ENCODE measurements at places on chromosomes 11 and 22.

- no peak for DNase-seq
Observed at GRCh38 chr22:30230787-30231461, 15.6 kb downstream of the LIF start.

DNA sequence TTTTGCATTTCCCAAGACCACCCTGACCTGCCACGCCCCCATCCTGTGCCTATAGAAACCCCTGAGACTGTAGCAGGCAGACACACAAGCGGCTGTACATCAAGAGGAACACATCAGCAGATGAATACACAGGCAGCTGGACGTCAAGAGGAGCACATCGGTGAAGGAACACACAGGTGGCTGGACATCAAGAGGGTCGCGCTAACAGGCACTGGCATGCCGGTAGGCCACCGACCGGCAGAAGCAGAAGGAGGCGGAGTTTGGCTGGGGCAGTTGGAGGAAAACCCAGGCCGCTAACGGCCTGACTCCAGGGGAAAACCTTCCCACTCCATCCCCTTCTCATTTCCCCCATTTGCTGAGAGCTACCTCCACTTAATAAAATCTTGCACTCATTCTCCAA, 5.4 kb upstream of the IPO7 start:
- DNase-seq: no peak

GRCh38 chr22:46039535-46039934, 62.6 kb upstream of the WNT7B start:
- no peak for DNase-seq

DNA sequence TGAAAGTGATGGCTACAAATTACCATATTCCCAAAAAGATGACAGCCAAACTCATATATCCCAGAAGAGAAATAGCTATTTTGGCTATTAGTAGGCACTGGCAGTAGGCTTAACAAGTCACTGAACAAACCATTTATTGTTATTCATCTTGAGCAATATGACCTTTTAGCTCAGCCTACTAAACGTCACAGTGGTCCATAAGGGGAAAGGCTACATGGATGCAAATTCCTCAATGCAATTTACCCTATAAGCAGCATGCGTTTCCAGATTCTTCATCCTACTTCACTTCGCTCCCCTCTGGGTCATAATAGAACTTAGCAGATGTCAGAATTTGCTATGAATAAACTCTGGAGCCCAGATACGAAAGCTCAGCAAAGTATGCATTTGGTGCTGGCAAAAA, 114.0 kb downstream of the SIK3 start:
- no peak for DNase-seq

GRCh38 chr11:131977231-131977630, 606.8 kb downstream of the NTM start:
- DNase-seq: no peak

- DNase-seq: no peak
Observed at GRCh38 chr11:88229303-88229702, 54.1 kb upstream of the RAB38 start.

DNA sequence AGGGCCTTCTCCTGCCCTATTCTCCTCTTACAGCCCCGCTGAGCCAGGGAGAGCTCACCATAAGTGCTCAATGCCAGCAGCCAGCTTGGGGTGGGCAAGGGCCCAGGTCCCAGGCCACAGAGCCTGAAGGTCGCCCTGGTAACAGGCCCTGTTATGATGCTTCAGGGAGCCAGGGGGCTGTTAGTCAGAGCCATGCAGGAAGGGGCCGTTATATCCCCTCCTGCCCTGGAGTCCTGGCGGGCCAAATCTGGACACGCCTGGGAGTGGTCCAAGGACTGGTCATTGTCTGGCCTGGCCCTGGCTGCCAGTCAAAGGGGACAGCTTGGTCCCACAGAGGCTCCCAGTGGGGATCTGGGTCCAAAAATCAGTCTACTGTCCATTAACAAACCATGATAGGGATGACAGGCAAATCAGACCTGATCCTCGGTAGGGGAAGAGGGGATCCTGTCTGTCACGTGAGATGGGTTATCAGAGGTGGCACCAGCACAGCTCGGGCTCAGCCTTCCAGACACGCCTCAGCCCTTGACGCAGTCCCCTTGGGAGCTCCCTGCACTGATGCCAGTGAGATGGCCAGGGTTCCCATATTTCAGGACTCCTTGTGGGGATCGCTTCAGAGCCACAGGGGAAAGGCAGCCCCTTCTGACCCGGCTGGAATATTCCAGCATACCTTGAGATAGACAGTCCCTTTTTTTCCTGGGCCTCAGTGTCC, 55.9 kb downstream of the LRRC32 start:
- no peak for DNase-seq

DNA sequence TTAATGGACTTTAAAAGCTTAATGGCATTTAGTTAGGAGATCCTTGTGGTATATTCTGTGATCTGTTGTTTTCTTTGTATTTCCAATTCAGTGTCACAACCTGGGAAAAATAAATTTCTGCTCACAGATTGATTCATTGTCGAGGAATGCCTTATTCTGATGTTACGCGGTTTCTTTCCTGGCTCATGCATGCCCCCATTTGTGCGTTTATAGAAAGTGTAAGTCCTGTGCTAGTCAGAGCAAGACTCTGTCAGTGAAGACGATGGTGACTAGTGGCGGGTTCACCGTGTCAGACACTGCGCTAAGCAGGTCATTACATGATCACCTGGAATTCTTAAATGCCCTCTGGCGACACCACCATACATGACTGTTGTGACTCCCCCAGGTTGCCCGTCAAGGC, 169.4 kb downstream of the TBC1D22A start:
- DNase-seq: no peak

GRCh38 chr11:9030601-9031000, 26.8 kb upstream of the NRIP3 start:
- no peak for DNase-seq

- DNase-seq: no peak
Observed at GRCh38 chr11:32931606-32932005, 39.0 kb downstream of the QSER1 start.

- no peak for DNase-seq
Observed at GRCh38 chr22:19412478-19412877, 19.1 kb downstream of the HIRA start.

- no peak for DNase-seq
Observed at GRCh38 chr22:42766860-42767259, 46.2 kb upstream of the A4GALT start.

GRCh38 chr11:14625586-14626205, 17.9 kb upstream of the PDE3B start:
- DNase-seq: no peak

GRCh38 chr22:28855355-28856094, 27.8 kb upstream of the ZNRF3 start:
- peak; percentile 44 for DNase-seq

GRCh38 chr11:131897956-131898355, 527.5 kb downstream of the NTM start:
- DNase-seq: no peak

DNA sequence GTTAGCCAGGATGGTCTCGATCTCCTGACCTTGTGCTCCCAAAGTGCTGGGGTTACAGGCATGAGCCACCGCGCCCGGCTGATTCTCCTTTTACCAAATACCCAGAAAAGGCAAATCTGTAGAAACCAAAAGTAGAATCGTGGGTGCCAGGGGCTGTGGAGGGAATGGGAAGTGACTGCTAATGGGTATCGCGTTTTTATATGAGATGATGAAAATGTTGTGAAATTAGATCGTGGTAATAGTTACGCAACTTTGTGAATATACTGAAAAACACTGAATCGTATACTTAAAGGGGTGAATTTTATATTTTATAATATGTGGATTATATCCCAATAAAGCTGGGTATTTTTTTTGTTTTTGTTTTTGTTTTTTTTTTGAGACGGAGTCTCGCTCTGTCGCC, 48.2 kb upstream of the CREB3L1 start:
- no peak for DNase-seq

- no peak for DNase-seq
Observed at GRCh38 chr11:78197816-78198215, 9.1 kb downstream of the USP35 start.

DNA sequence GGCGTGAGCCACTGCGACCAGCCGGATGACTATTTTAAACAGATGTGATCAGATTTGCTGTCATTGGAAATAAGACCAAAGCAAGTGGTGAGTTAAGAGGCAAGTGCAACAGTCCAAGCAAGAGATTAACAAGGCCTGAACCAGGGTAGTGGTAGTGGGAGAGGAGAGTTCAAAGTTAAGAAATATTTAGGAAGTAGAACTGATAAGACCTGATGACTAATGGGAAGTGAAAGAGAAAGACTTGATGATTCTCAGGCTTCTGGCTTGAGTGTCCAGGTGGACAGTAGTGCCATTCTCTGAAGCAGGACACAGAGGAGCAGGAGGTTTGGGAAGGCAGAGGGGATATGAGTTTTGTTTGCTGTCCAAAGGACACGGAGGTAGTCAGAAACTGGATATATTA, 7.2 kb downstream of the NDUFC2 start:
- no peak for DNase-seq

- no peak for DNase-seq
Observed at GRCh38 chr11:73260127-73260457, 12.0 kb upstream of the P2RY6 start.

DNA sequence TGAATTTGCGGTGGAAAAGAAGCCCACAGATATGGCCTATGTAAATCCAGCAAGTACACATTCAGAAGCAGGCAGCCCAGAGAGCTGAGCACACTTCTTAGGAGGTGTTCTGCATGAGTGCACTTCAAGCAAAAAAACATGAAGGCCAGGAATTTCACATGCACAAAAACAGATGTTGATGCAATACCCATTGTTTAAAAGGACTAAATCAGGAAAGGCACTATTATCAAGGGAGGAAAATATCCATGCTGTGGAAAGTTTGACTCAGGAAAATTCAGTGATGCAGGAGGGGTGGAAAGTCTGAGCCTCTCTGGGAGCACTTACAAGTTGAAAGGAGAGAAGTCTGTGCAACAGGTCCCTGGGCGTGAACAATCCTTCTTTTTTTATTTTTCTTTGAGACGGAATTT, 15.8 kb upstream of the CARS1 start:
- DNase-seq: no peak

GRCh38 chr11:72863091-72863490, 48.9 kb downstream of the ATG16L2 start:
- no peak for DNase-seq

- peak; percentile 9 for DNase-seq
Observed at GRCh38 chr11:16924826-16925560, 89.2 kb downstream of the PLEKHA7 start.

- no peak for DNase-seq
Observed at GRCh38 chr22:19983741-19984140, 32.9 kb downstream of the ARVCF start.

GRCh38 chr11:122240638-122241037, 124.6 kb upstream of the BLID start:
- no peak for DNase-seq

Measured in head of caudate nucleus (tissue), 42 donors.